ENCODE measurements at places on chromosomes 12 and 14.

- DNase-seq, result no peak
These were observed 55.4 kb downstream of the DAO start for GRCh38 chr12:108935159-108935763.

DNA sequence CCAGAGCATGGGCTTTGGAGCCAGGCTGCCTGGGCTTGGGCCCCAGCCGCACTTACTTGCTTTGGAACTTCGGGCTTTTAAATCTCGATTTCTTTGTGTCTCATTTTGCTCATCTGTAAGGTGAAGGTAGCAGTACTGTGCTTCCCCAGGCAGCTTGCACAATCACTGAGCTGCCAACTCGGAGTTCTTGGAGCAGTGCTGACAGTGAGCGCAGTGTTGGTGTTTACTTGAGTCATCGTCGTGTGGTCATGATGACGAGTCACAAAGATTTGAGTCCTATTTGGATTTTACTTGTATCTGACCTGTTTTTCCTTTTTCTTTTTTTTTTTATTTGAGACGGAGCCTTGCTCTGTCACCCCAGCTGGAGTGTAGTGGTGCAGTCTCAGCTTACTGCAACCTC is 31.3 kb upstream of the ATF1 start:
- DNase-seq, result no peak

GRCh38 chr14:81715731-81716130 is 182.1 kb upstream of the SEL1L start:
- DNase-seq, result no peak

- no peak for DNase-seq
These were observed 236.0 kb downstream of the BCL11B start for GRCh38 chr14:99035712-99036610.

GRCh38 chr14:29734732-29735131 is 192.9 kb downstream of the PRKD1 start:
- DNase-seq, result no peak
